Stimulated activated CD4-positive, alpha-beta T cell treated with anti-CD3 and anti-CD28 coated beads, Interleukin-4, amount 100 ng/mL, for 48 hours (primary cell): ENCODE measurements at places on chromosomes 6 and 20.

GRCh38 chr6:137487869-137488149, 6.4 kb downstream of the OLIG3 start:
- no peak for DNase-seq

GRCh38 chr6:43758617-43759050, 11.4 kb upstream of the VEGFA start:
- DNase-seq = no peak

GRCh38 chr6:15882915-15883314, 220.1 kb upstream of the DTNBP1 start:
- DNase-seq = no peak

DNA sequence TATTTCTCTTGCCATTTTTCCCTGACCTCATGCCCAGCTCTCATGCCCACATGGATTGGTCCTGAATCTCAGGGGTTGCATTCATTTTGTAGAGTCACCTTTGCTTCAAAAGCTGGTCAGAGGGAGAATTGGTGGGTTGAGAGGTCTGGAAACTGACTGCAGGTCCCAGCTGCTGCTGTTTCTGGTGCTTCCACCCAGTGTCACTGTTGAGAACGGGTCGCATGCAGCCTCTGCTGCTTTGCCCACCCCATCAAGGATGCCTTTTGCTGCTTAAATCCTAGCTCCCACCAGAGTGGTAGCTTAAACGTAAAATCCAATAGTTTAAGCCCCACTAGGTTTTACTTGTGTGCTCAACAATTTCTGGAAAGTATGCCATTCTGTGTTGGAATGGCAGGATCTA, 211.4 kb upstream of the TSHZ2 start:
- DNase-seq = no peak

DNA sequence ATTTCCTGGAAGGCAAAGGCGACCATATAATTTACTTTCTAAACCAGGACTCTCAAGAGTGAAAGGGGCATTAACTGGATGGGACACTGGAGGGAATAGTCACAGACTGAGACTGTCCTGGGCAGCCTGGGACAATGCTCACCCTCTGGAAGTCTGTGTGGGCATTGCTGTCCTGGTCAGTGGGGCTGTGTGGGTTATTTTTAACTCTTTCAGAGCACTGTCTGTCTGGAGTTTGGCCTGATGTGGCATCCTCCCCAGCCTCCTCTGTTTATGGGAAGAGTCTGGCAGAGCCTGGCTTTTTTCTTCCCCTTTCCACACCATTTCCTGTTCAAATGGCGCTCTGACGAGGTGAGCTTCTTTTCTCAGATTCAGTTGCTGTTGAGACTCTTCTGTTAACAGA, 11.7 kb downstream of the DAAM2 start:
- DNase-seq = no peak

DNA sequence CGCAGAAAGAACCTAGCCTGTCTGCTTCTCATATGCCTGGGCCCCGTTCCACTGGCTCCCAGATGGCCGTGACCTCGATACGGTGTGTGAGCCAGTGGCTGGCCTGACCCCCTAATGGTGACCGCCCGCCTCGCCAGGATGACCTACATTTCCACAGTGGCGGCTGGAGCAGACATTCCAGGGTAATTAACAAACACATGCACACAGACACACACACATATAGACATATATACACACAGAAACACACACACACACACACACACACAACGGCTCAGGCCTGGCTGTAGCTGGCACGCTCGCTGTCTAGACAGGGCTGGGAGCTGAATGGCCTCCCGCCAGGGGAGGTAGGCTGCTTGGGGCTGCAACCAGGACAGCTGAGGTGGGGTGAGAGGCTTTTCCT, 227.1 kb downstream of the ANKRD60 start:
- DNase-seq = no peak

GRCh38 chr6:73738367-73739028, 42.5 kb downstream of the CD109 start:
- no peak for DNase-seq

DNA sequence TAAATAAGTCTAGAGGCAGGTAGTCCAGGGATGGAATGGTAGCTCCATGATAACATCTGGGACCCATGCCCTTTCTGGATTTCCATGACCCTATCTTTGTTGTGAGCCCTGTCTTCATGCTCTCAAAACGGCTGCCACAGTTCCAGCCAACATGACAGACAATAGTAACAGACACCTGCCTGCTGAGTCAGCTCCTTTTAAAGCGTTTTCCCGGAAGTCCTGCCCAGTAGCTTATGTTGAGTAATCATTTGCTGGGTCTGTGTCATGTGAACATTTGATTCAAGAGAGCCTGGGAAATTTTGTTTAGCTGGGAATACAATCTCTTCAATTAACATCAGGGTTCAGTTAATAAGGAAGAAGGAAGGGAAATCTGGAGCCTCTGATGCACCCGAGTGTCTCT, 262.2 kb upstream of the SULF2 start:
- DNase-seq = no peak

DNA sequence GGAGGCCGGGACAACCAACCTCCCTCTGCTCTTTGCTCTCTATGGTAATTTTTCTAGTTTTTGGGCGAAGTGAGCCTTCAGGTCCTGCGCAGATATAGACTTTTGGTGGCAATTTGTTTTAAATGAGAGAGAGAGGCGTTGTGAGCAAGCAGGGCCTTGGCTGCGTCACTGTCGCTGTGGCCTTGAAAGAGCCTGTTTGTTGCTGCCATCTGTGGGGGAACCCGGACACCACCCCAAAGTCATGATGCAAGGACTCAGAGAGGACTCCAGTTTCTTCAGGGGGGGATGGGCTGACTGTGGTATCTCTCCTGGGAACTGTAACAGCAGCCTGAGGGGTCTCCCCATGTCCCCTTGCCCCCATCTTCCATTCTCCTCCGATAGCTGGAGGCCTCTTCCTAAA, 462.7 kb upstream of the SULF2 start:
- DNase-seq = no peak

GRCh38 chr20:22673467-22673866, 89.1 kb upstream of the FOXA2 start:
- no peak for DNase-seq

- DNase-seq = no peak
Observed at GRCh38 chr6:28985462-28986164, 19.5 kb downstream of the ZNF311 start.

DNA sequence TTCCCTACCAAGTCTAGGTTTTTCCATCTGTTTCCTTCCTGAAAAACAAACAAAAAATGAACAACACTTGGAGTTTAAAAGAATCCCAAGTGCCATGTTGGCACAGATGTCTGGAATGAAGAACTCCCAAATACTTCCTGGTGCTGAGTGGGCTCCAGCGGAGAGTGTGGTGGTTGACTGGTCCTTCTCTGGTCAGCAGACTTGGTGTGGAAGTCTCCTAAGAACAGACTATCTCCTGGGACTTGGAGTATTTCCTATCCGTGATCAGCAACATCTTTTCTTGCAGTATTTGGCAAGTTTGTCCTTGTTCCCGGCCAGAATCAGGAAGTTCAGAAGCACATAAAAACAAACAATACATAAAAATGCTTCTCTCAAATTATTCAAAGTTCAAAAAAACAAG, 154.1 kb downstream of the MTFR2 start:
- no peak for DNase-seq

GRCh38 chr6:137216875-137217553, 2.2 kb downstream of the IFNGR1 start:
- DNase-seq = no peak

DNA sequence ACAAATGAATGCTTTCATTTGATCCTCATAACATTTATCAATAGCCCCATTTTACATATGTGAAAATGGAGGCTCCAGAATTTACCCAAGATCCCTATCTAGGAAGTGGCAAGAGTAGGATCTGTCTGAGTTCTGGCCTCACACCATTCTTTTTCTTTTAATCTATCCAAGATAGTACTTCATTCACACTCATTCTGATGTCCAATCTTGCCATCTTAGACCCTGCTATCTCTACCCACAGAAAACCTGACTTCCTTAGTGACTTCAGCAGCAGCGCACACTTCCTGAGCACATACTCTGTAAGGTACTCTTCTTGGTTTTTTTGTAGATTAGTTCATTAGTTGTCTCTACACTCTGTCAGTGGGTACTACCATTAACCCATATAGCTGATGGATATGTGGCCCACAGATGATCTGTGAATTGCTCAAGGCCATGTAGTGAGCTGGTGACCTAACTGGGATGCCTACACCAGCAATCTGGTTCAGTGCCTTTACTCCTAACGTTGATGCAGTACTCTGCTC, 36.3 kb downstream of the COX4I2 start:
- DNase-seq = no peak

DNA sequence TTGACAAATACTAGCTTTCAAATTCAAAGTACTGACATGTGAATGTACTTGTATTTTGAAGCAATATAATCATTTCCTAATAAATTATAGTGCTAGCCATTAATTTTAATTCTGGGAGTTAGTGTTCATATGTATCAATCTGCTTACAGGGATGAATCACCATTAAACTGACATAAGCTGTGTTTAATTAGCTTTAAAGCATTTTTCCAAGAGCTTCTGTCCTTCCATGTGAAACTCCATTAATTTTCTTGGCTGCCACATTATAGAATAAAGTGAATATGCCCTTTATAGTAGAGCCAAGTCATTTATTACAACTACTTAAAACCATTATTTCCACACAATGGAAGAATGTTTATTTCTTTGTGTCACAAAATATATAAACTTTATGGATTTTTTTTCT, 150.8 kb downstream of the COL21A1 start:
- DNase-seq = no peak

- DNase-seq = no peak
Observed at GRCh38 chr6:139757784-139758183, 383.3 kb upstream of the CITED2 start.

GRCh38 chr6:157269261-157269794, 54.0 kb downstream of the TMEM242 start:
- no peak for DNase-seq
